ENCODE measurements at places on chromosomes 12 and 14.

DNA sequence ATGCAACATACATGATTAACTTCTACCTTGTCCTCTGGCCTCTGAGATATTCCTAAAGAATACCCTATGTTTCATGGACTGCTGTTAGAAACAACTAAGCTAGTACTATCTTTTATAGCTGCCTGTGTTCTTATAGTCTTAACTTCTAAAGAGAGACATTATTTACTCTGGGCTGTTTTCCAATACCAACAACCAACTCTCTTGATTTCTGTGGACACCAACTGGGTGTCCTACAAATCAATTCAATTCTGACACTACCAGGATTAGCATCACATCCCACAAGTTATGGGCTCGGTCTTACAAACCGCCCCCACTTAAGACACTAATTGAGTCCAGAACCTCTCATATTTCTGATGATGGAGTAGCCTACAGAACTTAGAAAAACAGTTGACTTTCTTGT is 8.3 kb downstream of the XPOT start:
- DNase-seq: no peak

DNA sequence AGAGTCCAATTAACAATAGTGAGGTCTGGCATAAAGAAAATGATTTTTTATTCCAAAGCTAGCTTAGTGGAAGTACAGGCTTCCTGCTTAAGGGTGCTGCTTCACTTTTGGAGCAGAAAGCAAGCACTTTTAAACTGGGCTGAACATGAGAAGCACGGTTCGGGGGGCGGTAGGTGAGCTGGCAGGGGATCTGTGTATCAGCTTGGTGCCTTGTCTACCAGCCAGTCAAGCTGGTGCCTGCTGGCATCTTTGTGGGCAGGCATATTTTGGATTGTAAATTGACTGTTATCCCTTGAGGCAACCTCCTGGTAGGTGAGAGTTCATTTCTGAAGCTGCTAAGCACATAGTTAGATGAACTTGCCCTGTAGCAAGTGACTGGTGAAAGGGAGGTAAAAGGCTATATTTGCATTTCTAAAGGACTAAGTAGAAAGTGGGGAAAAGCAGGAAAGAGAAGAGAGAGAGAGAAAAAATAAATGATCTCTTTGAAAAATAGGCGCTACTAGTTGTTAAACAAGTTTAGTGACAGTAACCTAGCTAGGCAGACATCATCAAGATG is 121.1 kb upstream of the SYT10 start:
- DNase-seq: no peak

- no peak for DNase-seq
Measured at GRCh38 chr12:118866346-118866745, 115.0 kb upstream of the SRRM4 start.

- peak; percentile 33 for DNase-seq
Measured at GRCh38 chr12:68180792-68181744, 21.5 kb upstream of the IFNG start.

DNA sequence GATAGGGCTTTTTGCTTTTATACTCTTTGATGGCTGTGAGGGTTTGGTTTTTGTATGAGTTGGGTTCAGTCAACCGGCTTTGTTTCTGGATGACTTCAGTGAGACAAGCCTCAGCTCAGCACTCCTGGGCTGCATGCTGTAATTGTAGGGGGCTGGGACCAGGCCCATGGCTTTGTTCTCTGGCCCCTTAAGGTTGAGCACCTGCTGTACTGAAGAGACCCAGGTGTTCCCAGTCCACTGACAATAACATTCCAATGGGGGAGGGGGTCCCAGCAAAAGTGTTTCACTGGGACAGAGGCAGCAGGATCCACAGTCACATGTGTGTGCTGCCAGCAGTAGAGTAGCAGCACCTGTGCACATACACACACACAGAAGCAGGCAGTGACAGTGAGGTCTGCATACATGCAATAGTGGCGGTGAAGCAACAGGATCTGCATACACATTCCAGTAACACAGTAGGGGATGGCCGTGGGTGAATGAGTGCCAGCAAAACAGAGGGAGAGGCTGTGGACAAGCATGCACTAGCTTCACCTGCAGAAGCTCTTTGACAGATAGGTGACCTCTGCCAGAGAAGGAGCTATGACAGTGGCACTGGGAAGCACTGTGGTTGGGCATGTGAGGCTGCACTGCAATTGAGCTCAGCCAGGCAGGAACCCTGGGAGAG is 240.4 kb downstream of the ASCL1 start:
- no peak for DNase-seq

DNA sequence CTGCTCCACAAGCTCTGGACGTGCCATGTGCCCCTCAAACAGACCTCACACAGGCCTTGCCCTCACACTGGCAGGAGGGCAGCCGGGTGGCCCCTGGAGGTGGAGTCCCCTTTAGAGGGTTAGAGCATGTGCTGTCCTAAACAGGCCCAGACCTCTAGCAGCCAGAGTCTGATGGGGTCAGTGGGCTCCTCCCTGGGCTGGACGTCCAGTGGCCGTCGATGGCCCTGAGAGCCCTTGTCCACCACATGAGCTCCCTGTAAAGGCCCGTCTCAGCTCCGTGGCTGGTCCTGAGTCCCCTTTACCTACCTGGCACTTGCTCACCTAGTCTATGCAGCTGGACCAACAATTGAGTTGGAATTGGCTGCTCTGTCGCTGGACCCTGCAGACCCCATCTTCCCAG is 3.8 kb downstream of the TMEM179 start:
- no peak for DNase-seq

GRCh38 chr14:33762161-33762851 is 188.6 kb downstream of the EGLN3 start:
- no peak for DNase-seq

DNA sequence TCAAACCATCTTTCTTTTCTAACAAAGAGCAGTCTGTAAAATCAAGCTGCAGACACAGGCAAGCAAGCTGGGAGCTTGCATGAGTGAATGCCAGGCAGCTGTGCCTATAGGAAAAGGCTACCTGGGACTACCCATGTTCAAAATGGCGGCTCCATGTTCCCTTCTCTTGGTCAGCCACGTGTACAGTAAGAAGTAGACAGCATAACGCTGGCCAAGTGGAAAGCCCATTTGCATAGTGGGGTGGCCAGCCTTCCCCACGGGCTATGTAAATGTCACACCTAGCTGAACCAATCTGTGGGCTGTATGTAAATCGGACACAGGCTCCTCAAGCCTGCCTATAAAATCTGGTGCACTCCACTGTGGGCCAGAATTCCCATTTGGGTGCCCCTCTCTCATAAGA is 117.1 kb downstream of the SYT10 start:
- no peak for DNase-seq

GRCh38 chr12:120167529-120168095 is 26.9 kb downstream of the GCN1 start:
- DNase-seq: no peak

DNA sequence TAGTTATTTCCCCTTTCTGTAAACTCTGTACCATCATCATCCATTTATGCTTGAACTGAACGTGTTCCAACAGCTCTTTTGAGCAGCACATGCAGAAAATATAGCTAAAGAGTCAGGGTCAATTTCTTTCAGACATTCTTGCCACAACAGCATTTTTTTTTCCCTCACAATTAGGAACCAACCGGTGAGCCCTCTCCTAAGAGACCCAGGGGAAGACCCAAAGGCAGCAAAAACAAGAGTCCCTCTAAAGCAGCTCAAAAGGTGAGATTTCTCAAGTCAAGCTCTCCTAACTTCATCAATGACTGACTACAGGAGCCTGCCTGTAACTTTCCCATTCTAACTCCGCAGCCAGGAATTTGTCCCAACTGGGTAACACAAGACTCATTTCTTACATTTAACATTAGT is 3.5 kb downstream of the HMGA2 start:
- no peak for DNase-seq

DNA sequence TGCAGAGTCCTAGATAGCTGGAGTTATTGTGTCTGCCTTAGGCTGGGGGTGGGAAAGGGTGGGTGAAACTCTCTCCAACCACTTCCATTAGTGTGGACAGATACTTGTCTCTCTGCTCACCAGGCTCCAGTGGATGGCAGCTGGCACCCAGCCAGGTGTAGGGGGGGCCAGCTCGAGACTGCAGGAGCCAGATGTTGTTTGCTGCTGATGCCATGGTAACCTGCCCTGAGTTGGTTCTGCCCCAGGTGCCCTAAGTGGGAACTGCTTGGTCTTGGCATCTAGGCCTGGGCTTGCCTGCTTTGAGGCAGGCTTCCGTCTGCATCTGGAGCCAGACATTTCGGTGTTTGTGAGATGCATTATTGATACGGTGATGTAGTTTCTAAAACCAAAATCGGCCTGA is 82.2 kb downstream of the ADCK1 start:
- DNase-seq: no peak

- no peak for DNase-seq
Measured at GRCh38 chr12:113403435-113404415, at the start of gene SDS. SDS (minus strand) TSS chr12:113403887; CDS start chr12:113399708, 4,179 bp downstream.

- no peak for DNase-seq
Measured at GRCh38 chr14:93953263-93953662, 23.1 kb downstream of the ASB2 start.

DNA sequence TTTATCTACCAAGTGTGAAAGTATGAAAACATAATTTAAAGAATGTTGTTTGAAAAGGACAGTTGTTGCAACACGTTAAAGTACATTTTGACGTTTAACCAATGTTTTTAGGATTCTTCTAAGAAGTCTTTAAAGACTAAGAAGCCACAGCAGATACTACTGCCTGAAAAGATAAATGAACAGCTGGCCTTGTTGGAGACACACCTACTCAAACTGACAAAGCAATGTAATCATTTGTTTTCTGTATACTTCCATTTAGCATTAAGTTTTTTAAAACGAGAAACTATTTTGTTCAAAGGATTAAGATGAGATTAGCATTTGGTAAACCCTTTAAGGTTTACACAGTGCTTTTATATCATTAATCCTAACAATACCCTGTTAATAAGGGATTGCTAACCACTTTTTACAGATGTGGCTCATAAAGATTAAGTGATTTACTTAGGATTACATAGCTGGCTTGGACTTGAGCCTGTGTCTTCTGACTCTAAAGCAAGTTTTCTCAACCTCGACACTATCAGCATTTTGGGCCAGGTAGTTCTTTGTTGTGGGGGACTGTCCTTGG is 134.4 kb downstream of the CFAP54 start:
- no peak for DNase-seq

DNA sequence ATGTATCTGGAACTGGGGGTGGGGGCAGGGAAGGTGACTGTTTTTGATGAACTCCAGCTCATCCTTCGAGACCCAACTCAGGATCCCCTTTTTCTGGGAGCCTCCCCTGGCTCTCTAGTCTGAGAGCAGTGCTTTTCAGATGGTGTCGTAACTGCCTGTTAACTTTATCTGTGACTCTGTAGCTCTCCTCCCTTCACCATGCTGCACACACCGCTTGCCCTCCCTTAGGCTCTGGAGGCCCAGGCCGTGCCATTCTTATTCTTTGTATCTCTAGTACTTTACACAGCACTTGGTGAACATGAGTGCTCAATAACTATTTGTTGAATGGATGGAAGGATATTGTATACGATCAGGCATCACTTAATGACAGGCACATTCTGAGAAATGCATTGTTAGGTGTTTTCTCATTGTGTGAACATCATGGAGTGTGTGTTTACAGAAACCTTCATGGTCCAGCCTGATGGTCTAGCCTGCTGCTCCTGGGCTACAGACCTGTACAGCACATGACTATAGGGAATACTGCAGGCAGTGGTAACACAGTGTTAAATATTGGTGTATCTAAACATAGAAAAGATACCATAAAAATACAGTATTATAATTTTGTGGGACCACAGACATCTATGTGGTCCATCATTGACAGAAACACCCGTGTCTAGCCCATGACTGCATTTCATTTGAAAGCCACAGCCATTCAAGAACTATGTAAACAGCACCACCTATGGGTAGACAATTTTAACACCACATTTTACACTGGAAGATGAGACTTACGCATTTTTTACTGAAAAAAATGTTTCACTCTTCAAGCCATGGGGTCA is 91.8 kb downstream of the EML1 start:
- DNase-seq: peak; percentile 7

- DNase-seq: no peak
Measured at GRCh38 chr14:104528496-104528895, 51.1 kb upstream of the C14orf180 start.

DNA sequence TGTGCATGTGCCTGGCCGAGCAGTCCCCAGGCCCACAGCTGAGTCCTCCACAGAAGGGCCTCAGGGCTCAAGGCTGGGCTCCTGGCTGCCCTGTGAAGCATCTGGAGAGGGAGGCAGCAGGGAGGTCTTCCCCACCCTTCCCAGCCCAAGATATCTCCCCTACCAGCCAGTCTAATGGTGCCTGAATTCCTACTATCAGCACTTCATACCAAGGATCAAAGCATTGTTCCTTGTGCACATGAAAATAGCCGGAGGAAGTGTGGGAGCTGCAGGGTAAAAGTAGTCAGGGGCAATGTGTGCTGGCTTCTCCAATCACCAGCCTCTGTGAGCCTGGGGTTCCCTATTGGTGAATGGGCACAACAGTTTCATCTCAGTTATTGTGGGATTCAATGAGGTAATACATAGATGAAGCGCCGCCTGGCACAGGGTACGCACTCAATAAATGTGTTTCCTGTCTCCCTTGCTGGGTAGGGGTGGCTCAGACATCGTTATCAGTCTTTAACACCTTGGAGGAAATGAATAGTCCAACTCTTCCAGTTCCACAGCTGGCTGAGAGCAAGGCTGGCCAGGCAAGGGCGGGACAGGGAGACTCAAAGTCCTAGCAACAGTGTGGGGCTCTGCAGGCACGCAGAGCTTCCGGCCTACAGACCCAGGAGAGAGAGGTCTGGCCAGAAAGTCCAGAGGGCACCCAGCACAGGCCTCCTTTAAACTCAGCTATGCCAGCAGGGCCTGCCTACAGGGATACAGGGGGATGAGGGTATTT is 39.1 kb upstream of the PNMA1 start:
- DNase-seq: no peak

GRCh38 chr14:105861985-105862465 is 335.6 kb downstream of the TMEM121 start:
- no peak for DNase-seq

DNA sequence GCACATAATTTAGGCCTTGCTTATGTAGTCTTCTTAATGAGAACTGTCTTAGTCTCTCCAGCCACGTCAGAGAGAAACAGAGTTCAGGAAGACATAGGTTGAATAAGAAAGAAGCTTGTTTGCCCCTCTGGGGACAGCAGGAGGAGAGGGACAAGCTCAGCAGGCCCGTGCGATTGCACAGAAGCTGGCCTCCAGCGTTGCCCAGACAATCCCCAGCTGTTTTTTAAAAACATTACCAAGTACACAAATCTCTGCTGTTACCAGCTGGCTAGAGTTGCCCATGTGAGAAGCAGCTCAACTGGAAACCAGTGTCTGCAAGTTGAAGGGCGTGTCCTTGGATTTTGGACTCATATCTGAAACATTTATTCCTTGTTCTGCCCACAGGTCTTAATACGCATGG is 232.6 kb downstream of the EFCAB11 start:
- DNase-seq: no peak

- DNase-seq: no peak
Measured at GRCh38 chr14:100575266-100575995, 11.8 kb downstream of the BEGAIN start.

All from activated CD4-positive, alpha-beta T cell treated with anti-CD3 and anti-CD28 coated beads for 4 hours (primary cell).